ENCODE measurements at places on chromosomes 11 and 22.
A peak's percentile ranks its signal among the peaks of the same experiment; 100 is the strongest.

DNA sequence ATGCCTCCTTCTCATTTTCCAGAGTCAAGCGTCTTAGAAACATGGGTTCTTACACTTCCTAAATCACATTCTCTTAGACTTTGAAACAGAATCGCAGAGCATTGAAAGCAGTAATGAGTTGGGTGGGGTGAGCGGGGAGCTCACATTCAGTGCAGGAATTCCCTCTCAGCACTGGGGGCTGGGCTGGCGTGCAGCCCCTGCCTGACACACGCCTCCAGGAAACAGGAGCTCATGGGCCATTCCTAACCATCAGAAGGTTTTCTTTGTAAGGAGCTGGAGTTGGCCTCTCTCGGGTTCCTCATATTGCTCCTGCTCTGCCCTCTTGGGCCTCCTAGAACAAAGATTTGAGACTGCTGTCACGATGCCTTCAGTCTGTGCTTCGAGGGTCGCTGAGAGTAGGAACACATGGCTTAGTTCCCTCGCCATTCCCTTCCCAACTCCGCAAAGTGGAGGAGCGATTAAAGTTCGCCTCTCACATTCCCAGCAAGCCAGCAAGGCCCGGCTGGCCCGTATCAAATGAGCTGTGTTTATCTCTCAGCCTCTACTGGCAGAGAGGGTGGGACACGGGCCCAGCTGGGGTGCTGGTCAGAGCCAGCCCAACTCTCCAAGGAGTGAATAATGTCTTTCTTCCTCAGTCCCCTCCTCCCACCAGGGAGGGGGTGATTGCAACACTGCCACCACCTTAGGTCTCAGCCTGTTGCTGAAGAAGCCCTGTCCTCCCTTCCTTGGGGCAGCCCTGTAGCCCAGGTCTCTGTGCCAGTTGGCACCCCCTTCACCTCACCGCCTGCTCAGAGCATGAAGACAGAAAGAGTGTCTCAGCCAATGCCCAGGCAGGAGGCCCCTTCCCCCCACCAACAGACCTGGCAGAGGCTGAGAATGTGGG, 10.4 kb downstream of the CHRDL2 start:
- no peak for DNase-seq

DNA sequence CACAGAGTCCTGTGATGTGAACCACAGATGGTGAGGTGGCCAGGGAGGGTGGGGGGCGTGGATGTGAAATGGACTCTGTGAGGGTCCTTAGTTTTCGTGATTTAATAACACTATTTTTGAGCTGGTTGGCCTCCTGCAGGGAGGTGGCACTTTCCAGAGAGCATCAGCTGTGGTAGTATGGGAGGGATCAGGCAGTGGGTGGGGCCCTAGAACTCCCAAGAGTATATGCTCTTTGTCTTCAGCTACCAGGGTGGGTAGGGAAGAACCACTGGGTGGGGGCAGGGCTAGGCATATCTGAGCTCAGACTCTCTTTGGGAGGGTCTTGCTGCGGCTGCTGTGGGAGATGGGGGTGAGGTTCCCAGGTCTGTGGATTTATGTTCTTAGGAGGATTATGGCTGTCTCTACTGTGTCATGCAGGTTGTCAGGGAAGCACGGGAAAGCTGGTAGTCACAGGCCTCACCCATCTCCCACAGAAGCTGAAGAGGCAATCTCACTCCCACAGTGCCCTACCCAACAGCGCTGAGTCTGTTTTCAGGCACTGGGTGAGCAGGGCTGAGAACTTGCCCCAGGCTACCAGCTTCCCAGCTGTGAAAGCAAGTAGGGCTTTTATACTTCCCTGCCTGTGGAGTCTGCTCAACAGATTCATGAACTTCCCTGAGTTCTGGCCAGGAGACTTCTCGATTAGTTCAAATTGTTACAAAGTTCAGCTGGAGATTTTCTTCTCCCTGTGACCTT, 47.9 kb upstream of the SNX19 start:
- no peak for DNase-seq

- DNase-seq, result peak; percentile 29
Observed at GRCh38 chr22:48146426-48146825, 1384.0 kb downstream of the TBC1D22A start.

- no peak for DNase-seq
Observed at GRCh38 chr11:112975051-112975450, 13.8 kb downstream of the NCAM1 start.

DNA sequence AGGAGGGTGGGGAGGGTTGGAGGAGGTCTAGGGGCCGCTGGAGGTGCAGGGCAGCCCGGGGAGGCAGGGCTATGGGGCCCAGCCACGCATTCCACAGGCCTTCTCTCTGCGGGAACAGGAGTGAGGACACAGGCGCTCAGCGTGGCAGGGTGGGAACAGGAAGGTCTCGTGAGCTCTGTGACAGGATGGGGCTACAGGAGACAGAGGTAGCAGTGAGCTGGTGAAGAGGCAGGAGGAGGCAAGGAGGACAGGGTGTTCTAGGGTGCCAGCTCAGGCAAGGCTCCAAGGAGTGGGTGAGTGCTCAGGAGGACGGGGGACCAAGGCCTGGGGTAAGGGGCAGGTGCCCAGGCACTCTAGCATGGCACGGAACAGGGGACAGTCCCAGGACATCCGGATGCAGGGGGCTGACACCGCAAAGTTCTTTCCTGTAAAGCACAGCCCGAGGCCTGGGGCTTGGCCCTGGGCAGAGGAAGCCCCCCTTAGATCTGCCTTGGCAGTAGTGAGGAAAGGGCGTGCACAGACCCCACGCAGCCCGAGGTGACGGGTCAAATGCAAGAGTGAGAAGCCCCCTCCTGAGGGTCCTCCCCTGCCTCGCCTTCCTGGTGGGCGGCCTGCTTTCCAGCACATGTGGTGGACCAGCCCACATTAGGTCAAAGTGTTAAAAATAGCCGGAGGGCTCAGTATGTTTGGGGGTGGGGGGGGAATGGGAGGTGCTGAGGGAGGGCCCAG, 4.7 kb upstream of the NEAT1 start:
- DNase-seq, result no peak

All from NCI-H748 treated with DMSO at 0.1 percent for 48 hours (cell line).